Activated CD4-positive, alpha-beta T cell treated with anti-CD3 and anti-CD28 coated beads, Interleukin-2, Interleukin-4, amounts not matched to agents 100 ng/mL and 50 ng/mL, durations not matched to agents 16 hours and 8 hours (primary cell): ENCODE measurements at places on chromosomes 16 and 17.

- DNase-seq: peak; percentile 81
Measured at GRCh38 chr17:59762049-59762823, 54.8 kb downstream of the VMP1 start.

DNA sequence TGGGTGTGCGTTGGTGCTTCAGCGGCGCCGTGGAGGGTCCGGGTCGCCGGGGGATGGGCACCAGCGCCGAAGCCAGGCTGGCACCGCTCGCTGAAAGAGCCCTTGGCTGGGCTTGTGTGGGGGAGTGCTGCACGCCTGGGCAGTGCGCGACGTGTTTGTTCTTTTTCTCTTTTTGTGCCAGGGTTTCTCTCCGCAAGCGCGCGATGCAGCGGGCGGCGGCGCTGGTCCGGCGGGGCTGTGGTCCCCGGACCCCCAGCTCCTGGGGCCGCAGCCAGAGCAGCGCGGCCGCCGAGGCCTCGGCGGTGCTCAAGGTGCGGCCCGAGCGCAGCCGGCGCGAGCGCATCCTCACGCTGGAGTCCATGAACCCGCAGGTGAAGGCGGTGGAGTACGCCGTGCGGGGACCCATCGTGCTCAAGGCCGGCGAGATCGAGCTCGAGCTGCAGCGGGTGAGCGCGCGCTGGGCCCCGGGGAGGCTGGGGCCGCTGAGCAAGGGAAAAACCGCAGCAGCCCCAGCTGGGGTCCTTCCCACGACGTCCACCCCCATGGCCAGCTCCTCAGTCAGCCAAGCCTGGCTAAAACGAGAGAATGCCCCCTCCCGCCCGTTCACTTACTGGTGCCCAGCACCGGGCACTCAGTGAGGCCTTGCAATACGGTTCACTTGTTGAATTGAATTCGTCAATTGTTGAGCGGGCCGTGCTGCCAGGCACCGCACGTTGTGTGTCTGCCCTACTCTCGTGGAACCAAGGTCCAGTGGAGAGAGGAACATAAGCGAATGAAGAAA, 541 bp downstream of the GPT2 start:
- DNase-seq: no peak

- DNase-seq: peak; percentile 41
Measured at GRCh38 chr17:17712268-17712924, 31.1 kb downstream of the RAI1 start.

- DNase-seq: peak; percentile 17
Measured at GRCh38 chr17:19876529-19877161, 8.9 kb upstream of the ULK2 start.

DNA sequence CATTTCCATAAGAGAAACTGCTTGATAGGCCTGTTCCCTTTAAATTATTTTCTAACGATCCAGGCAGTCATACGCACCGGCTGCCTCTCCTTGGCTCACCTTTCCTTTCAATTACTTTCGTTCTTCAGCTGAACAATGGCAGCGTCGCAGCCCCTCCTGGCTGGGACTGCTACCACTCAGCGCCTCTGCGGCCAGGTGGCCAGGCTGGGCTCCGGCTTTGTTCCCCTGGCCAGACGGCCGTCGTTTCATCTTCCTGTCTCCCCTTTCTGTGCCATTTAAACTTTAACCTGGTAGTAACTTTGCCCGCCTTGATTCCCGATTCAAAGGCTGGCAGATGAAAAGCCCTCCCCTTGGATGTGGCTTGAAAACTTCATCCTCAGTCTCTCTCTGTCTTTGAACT, 79.0 kb downstream of the C16orf78 start:
- no peak for DNase-seq
